ENCODE measurements at places on chromosomes 12 and 14. TPM values are rescaled to one million over a fixed set of nuclear protein-coding genes. Genes with fewer than 3 reads are reported as not detected.

Gene C3AR1
- not detected for total RNA-seq

Gene RAD9B
- 0.98 TPM for total RNA-seq

Gene RTN1
- 0.05 TPM for total RNA-seq

Gene WNT1
- not detected for total RNA-seq

Gene NXPH4
- 2.1 TPM for total RNA-seq

Gene CLEC4D
- total RNA-seq = not detected

Gene RFX4
- not detected for total RNA-seq

Gene NRL
- 1.4 TPM for total RNA-seq

- no peak overlapping the region for H3K27ac ChIP-seq
- DNase-seq = no peak
- no peaks in the 10 kb centered on the region for H3K4me1 ChIP-seq
- H3K27me3 ChIP-seq = no peaks in the 10 kb centered on the region
- H3K4me3 ChIP-seq = no peak overlapping the region
Measured at GRCh38 chr14:63933711-63934110, 80.9 kb downstream of the SYNE2 start.

GRCh38 chr12:47249082-47249481 lies 169.3 kb upstream of the AMIGO2 start:
- H3K4me3 ChIP-seq = no peak overlapping the region
- H3K4me1 ChIP-seq = no peaks in the 10 kb centered on the region
- no peaks in the 10 kb centered on the region for H3K27me3 ChIP-seq
- no peaks in the 10 kb centered on the region for H3K36me3 ChIP-seq

DNA sequence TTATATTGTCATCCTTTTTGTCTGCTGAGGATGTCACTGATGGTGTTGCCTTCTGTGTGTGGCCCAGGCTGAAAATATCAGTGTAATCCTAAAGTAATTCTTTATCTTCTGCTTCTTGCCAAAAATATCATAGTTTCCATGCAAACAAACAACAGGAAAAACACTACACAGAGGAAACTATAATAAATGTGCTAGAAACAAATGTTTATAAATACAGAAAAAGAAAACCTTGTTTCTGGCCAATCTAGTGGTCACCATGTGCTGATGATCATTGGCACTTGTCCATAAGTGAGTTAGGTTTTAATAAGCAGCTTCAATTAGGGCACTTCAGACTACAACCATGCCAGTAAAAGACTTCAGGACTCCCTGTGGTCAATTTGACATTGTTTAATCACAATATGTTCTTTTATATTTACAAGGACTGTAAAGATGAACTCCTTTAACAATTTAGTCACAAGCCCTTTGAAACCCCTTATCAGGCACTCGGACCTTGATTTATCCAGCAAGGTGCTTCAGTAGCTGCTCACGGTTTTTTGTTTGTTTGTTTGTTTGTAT lies 124.8 kb downstream of the TMTC3 start:
- H3K27me3 ChIP-seq = no peaks in the 10 kb centered on the region
- no peak for DNase-seq
- H3K4me3 ChIP-seq = no peak overlapping the region
- no peaks in the 10 kb centered on the region for H3K36me3 ChIP-seq
- H3K4me1 ChIP-seq = no peaks in the 10 kb centered on the region

- no peaks in the 10 kb centered on the region for H3K27me3 ChIP-seq
- no peak overlapping the region for H3K27ac ChIP-seq
- no peak overlapping the region for H3K4me3 ChIP-seq
- DNase-seq = no peak
Measured at GRCh38 chr14:88613552-88614010, 50.7 kb downstream of the ZC3H14 start.

GRCh38 chr14:74478996-74479635 lies 14.0 kb downstream of the NPC2 start:
- no peak overlapping the region for H3K4me3 ChIP-seq
- no peaks in the 10 kb centered on the region for H3K27me3 ChIP-seq
- H3K4me1 ChIP-seq = no peaks in the 10 kb centered on the region
- H3K36me3 ChIP-seq = no peaks in the 10 kb centered on the region
- H3K27ac ChIP-seq = no peak overlapping the region

- no peaks in the 10 kb centered on the region for H3K27me3 ChIP-seq
- DNase-seq = no peak
- H3K4me3 ChIP-seq = no peak overlapping the region
- no peak overlapping the region for H3K27ac ChIP-seq
Measured at GRCh38 chr14:24889843-24890242, 160.1 kb downstream of the STXBP6 start.

- no peak overlapping the region for H3K27ac ChIP-seq
- no peak for DNase-seq
- H3K36me3 ChIP-seq = no peaks in the 10 kb centered on the region
- H3K4me3 ChIP-seq = no peak overlapping the region
- H3K27me3 ChIP-seq = peaks cover 15% of the 10 kb centered on the region
- no peaks in the 10 kb centered on the region for H3K4me1 ChIP-seq
Measured at GRCh38 chr12:32889011-32889760, 7.4 kb downstream of the PKP2 start.

DNA sequence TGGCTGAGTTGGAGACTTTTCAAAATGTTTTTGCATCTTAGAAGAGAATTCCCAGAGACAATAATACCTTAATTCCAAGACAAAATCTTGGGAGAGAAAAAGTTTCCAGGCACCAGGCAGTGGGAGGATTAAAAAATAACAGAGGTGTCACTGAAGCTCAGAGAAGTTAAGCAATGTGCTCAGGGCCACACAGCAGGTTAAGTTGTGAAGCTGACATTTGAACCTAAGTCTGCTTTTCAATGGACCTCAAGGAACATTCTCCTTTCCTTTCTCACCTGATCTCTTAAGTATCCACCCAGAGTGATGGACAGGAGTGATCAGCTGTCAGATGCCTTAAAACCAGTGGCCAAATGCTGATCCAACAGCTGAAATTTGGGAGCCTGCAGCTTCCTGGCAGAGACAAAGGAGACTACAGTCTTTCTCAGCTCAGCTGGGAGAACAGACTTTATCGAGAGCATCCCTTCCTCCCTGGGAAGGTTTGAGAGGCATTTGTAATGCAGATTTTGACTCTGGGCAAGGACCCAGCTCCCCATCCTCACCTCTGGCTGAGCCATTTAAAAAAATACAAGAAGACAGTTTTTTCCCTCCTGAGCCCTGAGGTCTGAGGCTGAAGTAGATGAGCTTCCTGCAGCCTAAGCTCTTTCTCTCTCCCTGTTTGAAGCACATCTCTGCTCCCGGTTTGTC lies 174.9 kb upstream of the RPH3A start:
- H3K36me3 ChIP-seq = no peaks in the 10 kb centered on the region
- no peaks in the 10 kb centered on the region for H3K4me1 ChIP-seq
- no peak overlapping the region for H3K4me3 ChIP-seq
- H3K27ac ChIP-seq = no peak overlapping the region
- peaks cover 20% of the 10 kb centered on the region for H3K27me3 ChIP-seq

DNA sequence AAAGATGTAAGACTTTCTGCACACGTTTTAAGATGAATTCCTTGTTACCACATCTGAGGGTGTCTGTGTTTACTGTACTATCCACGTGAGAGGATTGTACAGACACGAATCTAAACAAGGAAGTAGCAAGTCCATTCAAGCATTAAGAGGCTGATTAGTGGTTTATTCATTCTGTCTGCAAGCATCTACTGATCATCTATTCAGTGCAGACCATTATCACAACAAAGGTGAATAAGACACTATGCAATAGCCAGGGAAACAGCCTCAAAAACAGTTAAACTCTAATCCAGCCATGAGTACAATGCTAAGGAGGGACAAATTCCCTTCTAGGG lies 111.6 kb upstream of the PZP start:
- no peaks in the 10 kb centered on the region for H3K27me3 ChIP-seq
- no peaks in the 10 kb centered on the region for H3K36me3 ChIP-seq
- no peak for DNase-seq

GRCh38 chr14:75223664-75224154 lies 47.3 kb upstream of the TMED10 start:
- no peaks in the 10 kb centered on the region for H3K4me1 ChIP-seq
- no peak for DNase-seq
- H3K36me3 ChIP-seq = no peaks in the 10 kb centered on the region
- no peak overlapping the region for H3K4me3 ChIP-seq
- no peak overlapping the region for H3K27ac ChIP-seq

- H3K27me3 ChIP-seq = no peaks in the 10 kb centered on the region
- H3K36me3 ChIP-seq = no peaks in the 10 kb centered on the region
- H3K4me3 ChIP-seq = no peak overlapping the region
- no peak overlapping the region for H3K27ac ChIP-seq
- no peaks in the 10 kb centered on the region for H3K4me1 ChIP-seq
- no peak for DNase-seq
Measured at GRCh38 chr12:6074979-6075585, 49.4 kb downstream of the VWF start.

DNA sequence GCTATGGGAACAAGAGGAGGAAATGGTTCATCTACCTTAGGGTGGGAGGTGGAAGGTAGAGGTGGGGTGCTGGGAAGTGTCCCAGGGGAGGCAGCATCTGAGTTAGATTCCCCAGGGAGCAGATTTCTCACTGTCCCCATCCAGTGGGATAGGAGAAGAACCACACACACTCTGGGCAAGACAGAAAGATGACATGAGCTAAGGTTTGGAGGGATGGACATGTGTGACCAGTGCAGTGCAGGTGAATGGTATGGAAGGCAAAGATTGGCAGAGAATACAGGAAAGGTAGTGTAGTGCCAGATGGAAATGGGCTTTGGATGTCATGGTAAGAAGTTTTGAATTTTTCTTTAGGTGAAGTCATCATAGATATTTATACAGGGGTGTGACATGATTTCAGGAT lies 11.3 kb upstream of the DUSP6 start:
- no peak overlapping the region for H3K27ac ChIP-seq
- no peaks in the 10 kb centered on the region for H3K4me1 ChIP-seq
- H3K36me3 ChIP-seq = no peaks in the 10 kb centered on the region
- no peak for DNase-seq
- no peak overlapping the region for H3K4me3 ChIP-seq

DNA sequence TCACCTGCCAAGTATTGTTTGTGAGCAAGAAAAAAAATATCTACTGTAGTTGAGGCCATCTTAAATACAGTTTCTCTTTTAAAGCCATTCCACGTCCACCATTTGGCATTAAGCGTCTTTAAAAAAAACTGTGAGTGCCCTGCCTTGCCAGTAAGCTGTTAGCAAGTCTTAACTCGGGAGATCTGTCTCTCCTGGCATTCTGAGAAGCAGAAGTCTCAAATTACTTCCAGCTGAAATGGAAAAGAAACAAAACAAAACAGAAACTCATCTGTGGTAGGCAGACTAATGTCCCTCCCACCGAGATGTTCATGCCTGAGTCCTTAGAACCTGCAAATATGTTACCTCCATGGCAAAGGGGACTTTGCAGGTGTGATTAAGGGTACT lies 126.2 kb downstream of the CRADD start:
- no peaks in the 10 kb centered on the region for H3K4me1 ChIP-seq
- no peaks in the 10 kb centered on the region for H3K27me3 ChIP-seq
- no peak for DNase-seq
- no peaks in the 10 kb centered on the region for H3K36me3 ChIP-seq

GRCh38 chr14:55500219-55500701 lies 59.8 kb upstream of the TBPL2 start:
- DNase-seq = no peak
- H3K4me1 ChIP-seq = no peaks in the 10 kb centered on the region
- no peak overlapping the region for H3K4me3 ChIP-seq
- no peaks in the 10 kb centered on the region for H3K27me3 ChIP-seq
- H3K27ac ChIP-seq = peak overlapping the region; percentile 25

- H3K27ac ChIP-seq = no peak overlapping the region
- H3K36me3 ChIP-seq = no peaks in the 10 kb centered on the region
- H3K4me1 ChIP-seq = no peaks in the 10 kb centered on the region
- peaks cover 5% of the 10 kb centered on the region for H3K27me3 ChIP-seq
Measured at GRCh38 chr12:25875661-25876060, 82.8 kb upstream of the RASSF8 start.

- no peak overlapping the region for H3K4me3 ChIP-seq
- H3K4me1 ChIP-seq = peaks cover 54% of the 10 kb centered on the region
- no peak for DNase-seq
- H3K27ac ChIP-seq = peak overlapping the region; percentile 97
- no peaks in the 10 kb centered on the region for H3K27me3 ChIP-seq
- H3K36me3 ChIP-seq = no peaks in the 10 kb centered on the region
Measured at GRCh38 chr14:104676694-104677511, 12.5 kb upstream of the INF2 start.

GRCh38 chr12:109214131-109214530 lies 95.0 kb downstream of the FOXN4 start:
- no peak overlapping the region for H3K4me3 ChIP-seq
- no peak overlapping the region for H3K27ac ChIP-seq
- no peaks in the 10 kb centered on the region for H3K27me3 ChIP-seq
- H3K36me3 ChIP-seq = no peaks in the 10 kb centered on the region

GRCh38 chr14:62006116-62006731 lies 244.0 kb downstream of the SNAPC1 start:
- no peaks in the 10 kb centered on the region for H3K4me1 ChIP-seq
- no peak overlapping the region for H3K27ac ChIP-seq
- no peak overlapping the region for H3K4me3 ChIP-seq
- DNase-seq = no peak
- no peaks in the 10 kb centered on the region for H3K36me3 ChIP-seq

- DNase-seq = peak; percentile 79
- no peaks in the 10 kb centered on the region for H3K36me3 ChIP-seq
- no peaks in the 10 kb centered on the region for H3K4me1 ChIP-seq
- H3K27me3 ChIP-seq = no peaks in the 10 kb centered on the region
- no peak overlapping the region for H3K4me3 ChIP-seq
Measured at GRCh38 chr12:48795550-48796455, 6.9 kb upstream of the ADCY6 start.

GRCh38 chr12:47602325-47602724 lies 103.5 kb downstream of the RPAP3 start:
- H3K27me3 ChIP-seq = no peaks in the 10 kb centered on the region
- H3K27ac ChIP-seq = no peak overlapping the region
- H3K4me1 ChIP-seq = no peaks in the 10 kb centered on the region
- H3K36me3 ChIP-seq = no peaks in the 10 kb centered on the region
- no peak overlapping the region for H3K4me3 ChIP-seq
- no peak for DNase-seq

DNA sequence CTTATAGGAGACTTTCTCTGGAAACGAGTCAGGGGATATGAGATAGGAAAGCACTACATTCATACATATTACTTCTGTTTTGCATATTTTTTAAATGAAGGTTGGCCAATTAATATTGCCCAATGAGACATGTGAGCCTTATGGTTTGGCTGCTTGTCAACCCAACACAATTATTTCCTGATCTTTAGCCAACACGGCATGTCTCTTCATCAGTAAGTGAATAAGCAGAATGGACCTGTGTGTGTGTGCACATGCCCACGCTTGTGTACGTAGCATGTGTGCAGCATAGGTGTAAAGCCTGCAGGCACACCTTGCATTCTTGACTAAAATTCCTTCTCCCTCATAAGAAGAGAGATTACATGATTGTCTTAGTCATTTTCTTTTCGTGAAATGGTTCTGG lies 88.3 kb downstream of the STON2 start:
- H3K27ac ChIP-seq = no peak overlapping the region
- H3K4me3 ChIP-seq = no peak overlapping the region
- no peak for DNase-seq

- H3K27ac ChIP-seq = peak within 1 kb of the TSS; percentile 44
- no peaks in the 10 kb centered on the region for H3K36me3 ChIP-seq
- peak within 1 kb of the TSS; percentile 48 for H3K4me3 ChIP-seq
- H3K27me3 ChIP-seq = no peaks in the 10 kb centered on the region
Measured at GRCh38 chr14:67411820-67412421, at the start of gene PLEK2. TSS of gene PLEK2 (minus strand) at chr14:67412165. CDS start at chr14:67412059, 106 bp downstream.

- DNase-seq = no peak
- no peak overlapping the region for H3K27ac ChIP-seq
- no peaks in the 10 kb centered on the region for H3K4me1 ChIP-seq
- no peaks in the 10 kb centered on the region for H3K27me3 ChIP-seq
- peaks cover 12% of the 10 kb centered on the region for H3K36me3 ChIP-seq
- H3K4me3 ChIP-seq = no peak overlapping the region
Measured at GRCh38 chr14:89977668-89978067, 21.9 kb downstream of the TDP1 start.

Measured in Panc1 (cell line).